ENCODE measurements at places on chromosomes 12 and 14. TPM values are rescaled to one million over a fixed set of nuclear protein-coding genes. Genes with fewer than 3 reads are reported as not detected.

GRCh38 chr14:99408971-99409289, 71.7 kb downstream of the SETD3 start:
- no peak for DNase-seq

DNA sequence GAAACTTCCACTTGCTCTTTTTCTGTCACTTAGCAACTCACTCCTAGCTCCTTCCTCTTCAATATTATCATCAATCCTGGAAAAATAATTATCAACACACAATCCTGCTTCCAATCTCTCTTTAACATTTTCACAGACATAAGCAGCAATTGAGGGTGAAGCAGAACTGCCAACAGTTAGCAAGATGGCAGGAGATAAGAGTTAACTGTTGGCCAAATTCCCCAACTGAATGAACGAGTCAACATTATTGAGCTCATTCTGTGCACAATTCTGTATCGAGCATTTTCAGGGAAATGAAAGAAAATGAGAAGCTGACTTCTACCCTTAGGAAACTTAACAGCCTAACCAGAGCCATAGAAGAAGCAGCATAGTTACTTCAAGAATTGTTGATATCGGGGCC, 152.0 kb downstream of the KCNA5 start:
- no peak for DNase-seq

GRCh38 chr12:89156340-89156739, 196.0 kb downstream of the DUSP6 start:
- no peak for DNase-seq

The GLI1 gene
- total RNA-seq, result 1.4 TPM

DNA sequence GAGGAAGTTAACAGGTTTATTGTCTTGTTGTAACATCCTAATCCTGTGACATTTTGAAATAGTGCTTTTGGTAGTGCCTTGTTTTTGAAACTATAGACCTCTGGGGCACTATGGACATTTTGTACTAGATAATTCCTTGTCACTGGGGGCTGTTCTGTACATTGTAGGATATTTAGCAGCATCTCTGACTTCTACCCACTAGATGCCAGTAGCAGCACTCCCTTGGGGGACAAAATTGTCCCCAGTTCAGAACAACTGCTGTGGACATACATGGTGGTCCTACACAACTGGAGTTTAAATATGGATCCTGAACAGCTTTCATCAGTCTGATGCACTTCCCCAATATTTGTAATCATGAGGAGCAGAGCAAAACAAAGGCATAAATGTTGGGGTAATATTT, 264.7 kb downstream of the RAD51B start:
- peak; percentile 45 for DNase-seq

DNA sequence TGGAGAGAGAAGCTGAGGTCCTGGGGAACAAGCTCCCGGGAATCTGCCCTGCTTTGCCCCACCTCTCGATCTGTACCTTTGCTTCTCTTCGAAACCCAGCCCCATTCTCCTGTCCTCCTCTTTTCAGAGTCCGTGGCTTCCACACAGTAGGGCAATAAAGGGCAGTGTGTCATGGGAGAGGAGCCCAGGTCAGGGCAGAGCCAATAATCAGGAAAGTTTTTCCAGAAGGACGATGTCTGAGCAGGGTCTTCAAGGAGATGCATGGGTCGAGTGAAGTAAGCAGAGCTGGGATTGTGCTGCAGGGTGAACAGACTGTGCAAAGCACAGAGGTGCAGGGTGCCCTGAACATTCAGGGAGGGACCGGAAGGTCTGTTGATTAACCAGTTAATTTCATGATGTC, 22.1 kb upstream of the SERPINA4 start:
- DNase-seq, result no peak
